ENCODE measurements at places on chromosomes 7 and 10.

- DNase-seq: no peak
Measured at GRCh38 chr10:5575482-5576153, 50.9 kb downstream of the CALML3 start.

DNA sequence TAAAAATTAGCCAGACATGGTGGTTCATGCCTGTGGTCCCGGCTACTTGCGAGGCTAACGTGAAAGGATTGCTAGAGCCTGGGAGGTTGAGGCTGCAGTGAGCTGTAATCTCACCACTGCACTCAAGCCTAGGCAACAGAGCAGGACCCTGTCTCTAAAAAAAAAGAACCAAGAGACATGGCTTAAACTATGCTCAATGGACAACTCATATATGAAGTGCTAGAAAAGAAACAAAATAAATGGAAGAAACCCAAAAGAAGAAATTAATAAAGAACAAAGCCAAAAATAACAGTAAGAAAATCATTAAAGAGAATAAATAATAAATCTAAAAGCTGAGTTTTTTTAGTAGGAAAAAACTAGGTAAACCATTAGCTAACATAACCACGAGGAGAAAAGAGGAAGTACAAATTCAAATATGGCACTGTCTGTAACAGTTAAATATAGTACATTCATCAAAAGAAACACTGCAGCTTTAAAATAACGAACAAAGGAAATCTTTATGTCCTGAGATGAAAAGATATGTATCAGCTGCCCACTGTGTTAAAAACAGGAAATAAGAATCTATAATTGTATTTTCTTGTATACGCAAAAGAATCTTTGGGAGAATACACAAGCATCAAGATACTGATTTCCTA, 48.7 kb downstream of the UPF2 start:
- no peak for DNase-seq

GRCh38 chr7:80900583-80901576, 18.0 kb downstream of the SEMA3C start:
- no peak for DNase-seq

DNA sequence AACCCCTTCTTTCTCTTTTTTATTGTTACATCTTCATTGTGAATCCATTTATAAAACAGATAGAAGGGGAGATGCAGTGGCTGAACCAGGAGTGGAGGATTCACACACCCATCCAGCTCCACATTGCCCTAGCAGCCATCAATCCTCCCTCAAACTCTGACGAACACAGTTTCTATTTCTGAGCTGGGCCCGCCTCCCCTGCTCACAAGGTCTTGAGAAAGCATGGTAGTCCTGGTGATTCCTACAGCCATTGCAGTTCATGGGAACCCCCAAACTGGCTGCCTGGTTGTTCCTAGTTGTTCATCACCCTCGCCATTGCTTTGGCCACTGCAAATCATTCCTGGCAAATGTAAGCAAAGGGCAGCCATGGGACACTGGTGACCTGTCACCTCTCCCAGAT, 258.5 kb upstream of the AOAH start:
- no peak for DNase-seq

DNA sequence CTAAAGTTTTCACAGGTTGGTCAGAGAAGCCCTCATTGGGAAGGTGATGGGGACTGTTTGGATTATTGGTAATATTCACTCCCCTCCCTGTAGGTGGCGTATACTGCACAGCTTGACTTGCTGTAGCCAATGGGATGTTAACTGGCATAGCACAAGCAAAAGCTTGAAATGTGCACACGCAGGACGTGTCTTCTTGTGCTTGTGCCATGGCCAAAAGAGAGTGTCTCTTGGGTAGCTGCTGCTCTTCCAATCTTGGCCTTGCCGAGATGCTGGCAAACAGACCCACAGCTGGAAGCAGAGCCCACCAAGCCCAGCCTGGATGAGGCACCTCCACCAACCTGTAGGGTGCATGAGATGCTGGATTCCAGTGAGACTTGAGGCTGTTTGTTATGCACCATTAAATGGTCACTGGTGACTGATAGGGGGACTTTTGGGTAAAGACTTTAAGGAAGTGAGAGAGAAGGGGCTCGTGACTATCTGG, 266.0 kb downstream of the GRID1 start:
- DNase-seq: no peak

GRCh38 chr10:70834441-70835151, 18.8 kb downstream of the SGPL1 start:
- no peak for DNase-seq

DNA sequence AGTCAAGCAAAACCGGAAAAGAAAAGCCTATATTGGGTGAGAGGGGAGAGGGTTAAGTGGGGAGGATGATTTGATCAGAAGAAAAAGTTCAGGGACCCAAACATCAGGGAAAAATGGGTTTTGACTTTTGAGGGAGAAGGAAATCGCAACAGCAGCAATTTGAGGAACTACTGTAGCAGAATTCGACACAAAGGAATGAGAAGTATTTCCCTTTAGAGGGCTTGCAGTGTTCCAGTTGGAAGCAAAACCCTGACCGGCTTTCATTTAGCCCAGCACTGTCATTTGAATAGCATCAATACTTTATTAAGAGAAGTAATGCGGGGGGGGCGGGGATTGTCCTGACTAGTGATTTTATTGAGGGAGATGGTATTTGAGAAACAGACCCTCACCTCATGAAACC, 37.2 kb upstream of the GATA3 start:
- no peak for DNase-seq

DNA sequence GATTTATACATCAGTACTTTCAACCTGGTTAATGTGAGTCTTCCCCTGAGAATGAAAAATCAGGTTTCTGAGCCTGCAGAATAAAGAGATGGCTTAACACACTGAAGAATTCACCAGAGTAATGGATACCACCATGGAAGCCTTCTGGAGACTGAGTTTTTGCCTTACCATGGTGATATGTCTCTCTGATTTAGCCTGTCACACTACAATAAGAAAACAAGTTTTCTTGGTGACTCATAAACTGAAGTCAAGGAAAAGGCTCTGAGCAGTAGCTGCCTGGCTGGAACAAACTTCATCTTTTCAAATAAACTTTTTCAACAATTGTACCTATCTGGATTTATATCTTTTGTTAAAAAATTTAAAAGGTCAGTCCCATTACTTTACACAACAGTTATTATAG, 229.0 kb downstream of the PRPF18 start:
- no peak for DNase-seq

DNA sequence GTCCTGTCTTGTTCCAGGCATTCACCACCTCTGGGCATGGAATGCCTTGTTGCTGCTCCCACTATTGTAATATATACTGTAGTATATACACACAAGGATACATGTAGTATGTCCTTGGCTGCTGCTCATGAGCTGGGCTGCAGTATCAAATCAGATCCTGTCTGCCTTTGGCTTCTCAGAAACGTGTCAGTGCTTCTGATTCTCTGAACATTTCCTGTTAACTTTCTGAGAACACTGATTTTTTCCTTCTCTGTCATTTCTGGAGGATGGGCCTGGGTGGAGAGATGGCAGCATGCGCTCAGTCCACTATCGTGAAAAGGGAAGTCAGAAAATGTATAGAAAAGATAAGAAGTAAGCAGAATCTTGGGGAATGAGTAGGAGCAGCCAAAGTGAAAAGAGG, 12.2 kb downstream of the SFTPA2 start:
- no peak for DNase-seq

DNA sequence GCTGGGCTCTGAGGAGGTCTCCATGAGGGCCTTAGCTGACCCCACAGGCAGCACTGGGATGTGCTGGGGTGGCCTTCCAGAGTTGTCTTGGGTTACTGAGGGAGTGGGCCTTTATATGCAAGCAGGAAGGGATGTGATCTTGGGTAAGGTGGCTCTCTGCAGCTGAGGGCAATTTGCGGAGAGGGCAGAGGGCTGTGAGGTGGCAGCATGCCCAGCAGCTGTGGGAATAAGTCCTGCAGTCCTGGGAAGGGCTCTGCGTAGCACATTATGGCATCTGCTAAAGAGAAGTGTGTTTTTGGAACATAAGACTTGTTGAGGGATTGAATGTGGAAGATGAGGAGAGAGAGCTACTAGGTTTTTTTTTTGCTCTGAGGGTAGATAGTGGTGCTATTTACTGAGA, 99.6 kb upstream of the KMT2E start:
- DNase-seq: no peak

DNA sequence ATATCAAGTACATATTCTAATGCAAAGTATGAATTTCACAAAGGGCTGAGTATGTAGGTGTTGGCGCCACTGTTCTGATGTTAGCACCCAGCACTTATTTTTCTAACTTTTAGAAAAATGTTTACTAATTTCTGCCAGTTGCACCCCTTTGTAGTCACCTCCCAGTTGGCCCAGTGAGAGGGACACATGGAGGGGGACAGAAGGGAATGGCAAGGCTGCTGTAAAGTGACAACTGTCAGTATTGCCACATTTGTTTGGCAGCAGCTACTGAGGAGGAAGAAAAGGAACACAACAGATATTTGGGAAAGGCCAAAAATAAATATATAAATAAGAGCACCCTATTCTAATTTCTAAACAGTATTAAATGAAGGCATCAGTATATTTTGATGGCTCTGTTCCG, 57.3 kb downstream of the ANK3 start:
- no peak for DNase-seq

DNA sequence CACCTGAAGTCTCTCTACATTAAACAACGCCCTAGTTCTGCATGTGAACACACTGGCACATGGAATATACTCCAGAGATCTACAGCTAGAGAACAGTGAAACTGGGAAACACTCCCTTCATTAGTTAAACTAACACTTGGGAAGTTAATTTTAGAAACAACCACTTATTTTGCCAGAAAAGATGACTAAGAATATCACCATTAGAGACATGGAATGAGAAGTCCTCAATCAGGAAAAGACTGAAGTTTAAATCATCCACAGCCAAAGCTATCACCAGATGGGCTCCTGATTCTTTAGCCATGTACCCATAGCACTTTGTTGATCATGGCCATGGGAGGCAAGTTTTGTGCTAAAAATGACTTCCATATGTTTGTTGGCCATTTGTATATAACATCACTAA, 719.5 kb downstream of the KCNMA1 start:
- DNase-seq: no peak

- no peak for DNase-seq
Measured at GRCh38 chr10:63423494-63423893, 42.3 kb downstream of the JMJD1C start.

Data from GOT3 (cell line).